ENCODE measurements at places on chromosomes 1 and 21. TPM values are rescaled to one million over a fixed set of nuclear protein-coding genes. Genes with fewer than 3 reads are reported as not detected.
A peak's percentile ranks its signal among the peaks of the same experiment; 100 is the strongest.

- DNase-seq = no peak
- no peak overlapping the region for H3K4me3 ChIP-seq
- peaks cover 56% of the 10 kb centered on the region for H3K4me1 ChIP-seq
- H3K27ac ChIP-seq = peak overlapping the region; percentile 88
- no peaks in the 10 kb centered on the region for H3K27me3 ChIP-seq
- H3K36me3 ChIP-seq = no peaks in the 10 kb centered on the region
Measured at GRCh38 chr1:243269461-243269801, 13.6 kb downstream of the SDCCAG8 start.

The PAQR6 gene
- 4.6 TPM for total RNA-seq

DNA sequence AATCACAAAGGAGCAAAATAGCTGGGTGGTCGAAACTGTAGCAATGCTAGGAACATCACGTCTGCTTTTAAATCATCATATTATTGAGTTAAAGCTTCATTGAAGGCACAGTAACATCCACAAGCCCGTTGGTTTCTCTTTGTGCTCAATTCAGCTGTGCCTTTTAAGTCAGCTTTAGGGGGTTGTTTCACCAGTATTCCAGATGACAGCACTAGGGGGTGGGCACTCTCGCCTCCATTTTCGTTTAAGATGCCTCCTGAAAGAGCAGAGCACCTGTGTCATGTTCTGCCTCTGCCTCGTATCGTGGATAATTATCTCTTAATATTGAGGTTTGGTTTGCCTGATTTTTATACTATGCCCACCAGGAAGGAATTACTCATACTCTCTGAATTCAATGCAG, 139.8 kb upstream of the PTBP2 start:
- H3K4me1 ChIP-seq = no peaks in the 10 kb centered on the region
- no peaks in the 10 kb centered on the region for H3K27me3 ChIP-seq
- H3K36me3 ChIP-seq = no peaks in the 10 kb centered on the region
- H3K27ac ChIP-seq = no peak overlapping the region

DNA sequence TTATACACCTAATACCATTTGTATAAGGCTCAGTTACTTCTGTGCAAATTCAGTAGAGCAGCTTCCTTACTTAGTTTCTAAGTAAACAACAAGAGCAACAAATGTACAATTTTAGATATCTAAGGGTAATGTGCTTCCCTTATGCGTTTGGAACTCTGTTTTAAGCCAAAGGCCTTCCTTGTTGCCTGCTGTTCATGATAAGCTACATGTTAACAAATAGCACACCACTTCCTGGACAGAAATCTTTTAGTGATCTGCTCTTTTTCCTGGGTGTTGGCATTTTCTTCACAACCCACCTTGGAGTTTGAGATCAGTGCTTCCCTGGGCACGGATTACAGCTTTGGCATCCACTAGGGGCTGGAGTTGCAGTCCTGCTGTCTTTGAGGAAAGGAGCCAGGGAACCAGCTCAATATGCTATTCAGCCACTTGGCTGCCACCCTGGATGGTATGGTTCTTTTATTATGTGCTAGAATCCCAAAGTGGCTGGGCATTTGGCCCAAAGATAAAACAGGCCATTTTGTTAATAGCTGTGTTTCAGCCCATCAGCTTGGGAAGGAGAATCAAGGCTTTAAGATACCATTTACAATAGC, 55.6 kb upstream of the ADAR start:
- no peak for DNase-seq
- no peak overlapping the region for H3K4me3 ChIP-seq
- H3K27ac ChIP-seq = no peak overlapping the region
- H3K27me3 ChIP-seq = no peaks in the 10 kb centered on the region
- H3K4me1 ChIP-seq = no peaks in the 10 kb centered on the region

GRCh38 chr1:185483664-185484450, 166.8 kb upstream of the IVNS1ABP start:
- no peak overlapping the region for H3K27ac ChIP-seq
- no peaks in the 10 kb centered on the region for H3K27me3 ChIP-seq

DNA sequence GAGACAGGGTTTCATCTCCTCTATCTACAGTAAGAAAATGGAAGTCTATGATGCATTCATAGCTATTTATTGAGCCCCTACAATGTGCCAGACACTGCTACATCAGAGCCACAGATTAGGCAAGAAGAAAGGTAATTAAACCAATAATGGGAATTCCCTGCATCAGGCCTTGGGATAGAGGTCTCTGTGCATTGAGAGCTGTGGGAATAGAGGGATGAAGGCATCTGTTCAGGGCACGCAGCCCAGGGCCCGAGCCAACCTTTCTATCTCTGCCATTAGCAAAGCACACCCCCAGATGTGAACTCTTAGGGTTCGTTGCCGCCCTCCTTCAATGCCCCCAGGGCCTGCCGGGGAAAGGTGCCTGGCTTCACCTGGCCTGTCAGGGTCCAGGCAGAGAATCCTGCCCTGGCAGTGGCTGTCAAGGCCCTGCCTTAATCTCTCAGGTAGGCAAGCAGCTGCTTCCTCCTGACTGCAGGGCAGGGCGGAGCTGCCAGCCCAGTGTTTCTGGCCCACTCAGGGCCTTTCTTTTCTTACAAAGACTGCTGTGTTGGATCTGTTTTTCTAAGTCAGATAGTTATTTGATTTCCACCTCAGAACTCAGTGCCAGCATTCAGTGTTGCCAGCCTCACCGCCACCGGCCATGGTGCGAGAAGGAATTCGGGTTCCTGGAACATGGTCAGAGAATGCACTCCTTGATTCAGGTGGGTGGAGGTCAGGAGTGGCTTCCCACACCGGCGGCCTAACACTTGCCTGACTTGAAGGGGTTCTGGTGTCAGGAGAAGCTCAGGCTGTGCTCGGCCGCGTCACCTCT, 76.1 kb downstream of the PGM1 start:
- no peak for DNase-seq
- no peak overlapping the region for H3K27ac ChIP-seq
- H3K4me1 ChIP-seq = no peaks in the 10 kb centered on the region
- no peaks in the 10 kb centered on the region for H3K36me3 ChIP-seq
- no peaks in the 10 kb centered on the region for H3K27me3 ChIP-seq
- H3K4me3 ChIP-seq = no peak overlapping the region

GRCh38 chr1:97348599-97349265, 572.1 kb downstream of the DPYD start:
- no peaks in the 10 kb centered on the region for H3K36me3 ChIP-seq
- H3K27me3 ChIP-seq = no peaks in the 10 kb centered on the region
- H3K4me1 ChIP-seq = no peaks in the 10 kb centered on the region
- H3K27ac ChIP-seq = no peak overlapping the region
- no peak for DNase-seq

DNA sequence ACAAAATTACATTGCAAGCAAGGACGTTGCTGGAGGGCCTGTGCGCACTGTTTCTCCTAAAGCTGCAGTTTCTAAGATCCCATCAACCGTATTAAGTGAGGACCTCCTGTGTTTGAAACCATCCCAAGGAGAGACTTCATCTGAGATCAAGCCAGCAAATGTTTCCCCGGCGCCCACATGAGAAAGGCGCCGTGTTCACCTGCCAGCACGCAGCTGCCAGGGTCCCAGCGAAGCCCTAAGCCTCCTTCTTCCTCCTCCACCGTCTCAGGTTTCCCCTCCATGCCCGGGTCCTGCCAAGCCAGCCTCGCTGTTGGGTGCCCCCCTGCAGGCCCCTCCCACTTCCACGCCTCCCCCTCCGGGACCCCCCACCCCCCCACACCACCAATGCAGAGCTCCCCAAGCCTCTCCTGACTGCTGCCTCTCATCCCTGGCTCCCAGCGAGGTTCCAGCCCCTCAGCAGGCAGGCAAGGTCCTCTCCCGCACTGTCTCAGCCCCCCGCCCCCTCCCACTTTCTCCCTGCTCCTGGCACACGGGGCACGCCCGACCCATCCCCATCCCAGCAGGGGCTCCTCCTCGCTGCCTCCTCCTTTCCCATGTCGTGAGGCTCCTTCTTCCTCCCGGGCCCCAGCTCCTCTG, 8.6 kb upstream of the TFF1 start:
- H3K4me1 ChIP-seq = no peaks in the 10 kb centered on the region
- no peak overlapping the region for H3K4me3 ChIP-seq
- no peaks in the 10 kb centered on the region for H3K36me3 ChIP-seq
- no peak for DNase-seq

- H3K27ac ChIP-seq = peak overlapping the region; percentile 62
- H3K36me3 ChIP-seq = no peaks in the 10 kb centered on the region
- H3K4me1 ChIP-seq = peaks cover 26% of the 10 kb centered on the region
- H3K27me3 ChIP-seq = no peaks in the 10 kb centered on the region
Measured at GRCh38 chr1:230083746-230084407, 16.8 kb downstream of the GALNT2 start.

DNA sequence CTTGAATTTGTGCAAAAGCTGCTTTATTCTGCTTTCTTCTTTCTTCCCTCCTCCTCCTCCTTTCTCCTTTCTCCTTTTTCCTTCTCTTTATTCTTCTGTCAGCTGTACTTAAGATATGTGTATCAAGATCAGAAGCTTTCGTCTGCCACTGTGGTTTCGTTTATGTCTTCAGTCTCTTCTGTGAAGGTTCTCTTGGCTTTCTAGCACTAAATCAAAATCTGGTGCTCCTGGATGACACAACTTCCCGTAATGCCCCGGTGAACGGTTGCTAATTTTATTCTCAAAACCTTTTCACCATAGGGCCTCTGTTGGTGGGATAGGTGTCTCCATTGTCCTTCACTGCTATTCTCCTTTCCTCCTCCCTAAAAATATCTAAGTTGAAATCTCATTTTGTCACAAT, 5.0 kb downstream of the ATF6 start:
- H3K27ac ChIP-seq = no peak overlapping the region
- no peak for DNase-seq
- no peaks in the 10 kb centered on the region for H3K36me3 ChIP-seq
- H3K4me3 ChIP-seq = no peak overlapping the region
- H3K27me3 ChIP-seq = no peaks in the 10 kb centered on the region

The UTP11 gene
- 33.2 TPM for total RNA-seq

GRCh38 chr1:54120698-54121481, 31.9 kb downstream of the CDCP2 start:
- H3K27me3 ChIP-seq = no peaks in the 10 kb centered on the region
- H3K4me1 ChIP-seq = peaks cover 4% of the 10 kb centered on the region
- no peaks in the 10 kb centered on the region for H3K36me3 ChIP-seq
- H3K4me3 ChIP-seq = no peak overlapping the region
- no peak overlapping the region for H3K27ac ChIP-seq

GRCh38 chr1:197737916-197738315, 37.4 kb downstream of the DENND1B start:
- no peaks in the 10 kb centered on the region for H3K36me3 ChIP-seq
- H3K27me3 ChIP-seq = no peaks in the 10 kb centered on the region
- no peak for DNase-seq
- no peaks in the 10 kb centered on the region for H3K4me1 ChIP-seq
- H3K4me3 ChIP-seq = no peak overlapping the region

GRCh38 chr21:44958471-44959191, 18.8 kb downstream of the SLX9 start:
- no peak for DNase-seq
- H3K27me3 ChIP-seq = no peaks in the 10 kb centered on the region
- H3K4me1 ChIP-seq = no peaks in the 10 kb centered on the region
- H3K36me3 ChIP-seq = no peaks in the 10 kb centered on the region

The SLC1A7 gene
- total RNA-seq = not detected

- no peaks in the 10 kb centered on the region for H3K4me1 ChIP-seq
- H3K4me3 ChIP-seq = no peak overlapping the region
- no peak for DNase-seq
- no peaks in the 10 kb centered on the region for H3K36me3 ChIP-seq
- H3K27me3 ChIP-seq = no peaks in the 10 kb centered on the region
Measured at GRCh38 chr1:245319094-245319493, 164.3 kb downstream of the KIF26B start.

DNA sequence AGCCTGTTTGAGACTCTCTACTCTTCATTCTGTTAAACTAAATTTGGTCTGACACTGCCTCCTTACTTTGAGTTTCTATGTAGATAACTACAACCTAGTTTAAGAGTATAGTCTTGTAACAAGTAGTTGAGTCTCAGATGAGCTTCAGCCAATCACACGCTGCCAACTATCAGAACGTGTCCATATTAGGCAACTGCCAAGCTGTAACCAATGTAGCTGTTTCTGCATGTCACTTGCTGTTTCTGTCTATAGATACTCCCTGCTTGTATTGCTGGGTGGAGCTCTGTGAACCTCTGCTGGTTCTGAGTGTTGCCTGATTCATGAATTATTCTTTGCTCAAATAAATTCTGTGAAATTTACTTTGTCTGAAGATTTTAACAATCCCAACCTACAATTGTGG, 452.6 kb upstream of the NR5A2 start:
- H3K4me3 ChIP-seq = no peak overlapping the region
- no peak overlapping the region for H3K27ac ChIP-seq
- no peaks in the 10 kb centered on the region for H3K36me3 ChIP-seq
- no peak for DNase-seq
- H3K4me1 ChIP-seq = no peaks in the 10 kb centered on the region

The FCAMR gene
- not detected for total RNA-seq

DNA sequence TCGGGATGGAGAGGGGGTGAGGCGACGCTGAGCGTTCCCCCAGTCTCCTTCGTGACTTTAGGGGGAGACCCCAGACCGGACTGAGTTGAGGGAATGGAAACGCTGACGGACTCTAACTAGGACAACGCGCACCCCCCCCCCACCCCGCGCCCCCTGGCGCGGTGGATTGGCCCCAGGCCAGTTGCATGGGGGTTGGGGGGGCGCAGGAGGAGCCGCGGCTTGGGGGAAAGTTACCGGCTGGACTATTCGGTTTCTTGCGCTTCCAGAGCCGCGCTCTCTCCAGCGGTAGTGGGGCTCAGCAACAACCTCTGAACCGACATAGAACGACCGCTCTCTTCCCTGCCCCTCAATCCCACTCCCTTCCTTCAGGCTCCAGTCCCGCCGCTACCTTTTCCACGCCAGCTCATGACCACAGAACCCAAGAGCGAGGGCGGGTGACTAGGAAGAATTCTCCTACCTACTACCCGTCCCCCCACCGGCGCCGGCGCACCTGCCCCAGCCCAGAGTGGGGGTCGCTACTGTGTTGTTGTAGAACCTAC, 694 bp downstream of the ZBTB7B start:
- H3K27me3 ChIP-seq = no peaks in the 10 kb centered on the region
- peak overlapping the region; percentile 88 for H3K27ac ChIP-seq
- peak overlapping the region; percentile 98 for H3K4me3 ChIP-seq
- peaks cover 39% of the 10 kb centered on the region for H3K4me1 ChIP-seq

- no peaks in the 10 kb centered on the region for H3K36me3 ChIP-seq
- no peak overlapping the region for H3K4me3 ChIP-seq
- no peak overlapping the region for H3K27ac ChIP-seq
- H3K27me3 ChIP-seq = no peaks in the 10 kb centered on the region
- no peak for DNase-seq
Measured at GRCh38 chr1:210817385-210818275, 316.3 kb downstream of the KCNH1 start.

The KANK4 gene
- total RNA-seq = 21.5 TPM

- DNase-seq = peak; percentile 68
- H3K4me3 ChIP-seq = peak overlapping the region; percentile 74
- no peaks in the 10 kb centered on the region for H3K4me1 ChIP-seq
- peak overlapping the region; percentile 60 for H3K27ac ChIP-seq
- no peaks in the 10 kb centered on the region for H3K27me3 ChIP-seq
Measured at GRCh38 chr1:226082959-226083301, 20.4 kb downstream of the H3-3A start.

GRCh38 chr1:156481527-156481926, 19.0 kb downstream of the MEF2D start:
- no peaks in the 10 kb centered on the region for H3K4me1 ChIP-seq
- no peak overlapping the region for H3K27ac ChIP-seq
- DNase-seq = no peak
- no peak overlapping the region for H3K4me3 ChIP-seq

Data from Caco-2 (cell line).